ENCODE measurements at places on chromosomes 16 and 17.

- DNase-seq: no peak
These were observed 601 bp upstream of the PRSS33 start for GRCh38 chr16:2787961-2788360.

- peak; percentile 56 for DNase-seq
These were observed 597.9 kb downstream of the KCNJ2 start for GRCh38 chr17:70767102-70767701.

DNA sequence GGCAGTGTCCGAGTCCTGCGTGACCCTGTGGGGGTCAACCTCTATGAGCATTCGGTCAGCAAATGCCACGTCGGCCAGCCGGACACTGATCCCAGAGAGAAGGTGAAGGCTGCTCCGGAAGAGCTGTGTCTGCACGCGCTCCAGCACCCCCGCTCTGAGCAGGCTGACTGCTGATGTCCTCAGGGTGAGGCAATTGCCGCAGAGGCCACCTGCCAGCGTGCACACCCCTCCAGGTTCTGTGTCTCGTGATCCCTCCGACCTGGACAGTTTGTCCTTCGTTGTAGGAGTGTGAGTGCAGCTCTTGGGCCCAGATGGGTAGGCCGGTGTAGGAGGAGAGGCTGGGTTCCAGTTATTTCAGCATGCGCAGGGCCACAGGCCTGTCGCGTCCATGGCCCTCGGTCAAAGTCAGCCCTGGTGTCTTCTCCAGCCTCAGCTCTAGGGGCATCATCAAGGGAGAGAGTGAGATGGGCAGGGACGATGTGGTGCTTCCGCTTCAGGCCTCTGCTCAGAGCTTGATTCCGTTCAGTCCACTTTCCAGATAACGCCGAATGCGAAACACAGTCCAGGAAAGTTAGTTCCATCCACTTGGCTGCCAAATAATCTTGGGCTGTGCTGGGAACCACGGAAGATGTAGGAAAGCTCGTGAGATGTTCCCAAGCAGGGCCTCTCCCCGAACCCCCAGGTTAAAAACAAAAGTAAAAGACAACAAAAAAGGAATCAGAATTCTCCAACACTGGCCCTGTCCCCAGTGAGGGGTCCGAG is 15.1 kb upstream of the NCBP3 start:
- DNase-seq: no peak

- DNase-seq: no peak
These were observed 199.0 kb upstream of the SOX9 start for GRCh38 chr17:71921796-71922195.

DNA sequence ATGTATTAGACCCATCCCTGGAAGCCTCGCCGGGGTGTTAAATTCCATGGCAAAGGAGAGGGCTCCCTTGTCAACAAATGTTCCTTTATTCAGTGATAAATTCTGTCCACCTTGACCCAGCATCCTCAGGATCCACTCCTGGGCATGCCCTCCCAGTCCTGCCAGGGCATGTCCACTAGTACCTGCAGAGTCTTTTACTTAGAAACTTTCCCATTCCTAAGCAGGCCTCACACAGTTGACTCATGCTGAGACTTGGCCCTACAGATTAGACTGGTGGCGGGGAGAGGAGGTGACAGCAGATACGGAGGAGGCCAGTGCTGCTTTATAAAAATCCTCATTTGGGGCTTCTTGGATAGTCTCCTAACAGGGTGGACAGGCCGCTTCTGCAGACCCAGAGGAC is 88.8 kb downstream of the CYLD start:
- DNase-seq: no peak

DNA sequence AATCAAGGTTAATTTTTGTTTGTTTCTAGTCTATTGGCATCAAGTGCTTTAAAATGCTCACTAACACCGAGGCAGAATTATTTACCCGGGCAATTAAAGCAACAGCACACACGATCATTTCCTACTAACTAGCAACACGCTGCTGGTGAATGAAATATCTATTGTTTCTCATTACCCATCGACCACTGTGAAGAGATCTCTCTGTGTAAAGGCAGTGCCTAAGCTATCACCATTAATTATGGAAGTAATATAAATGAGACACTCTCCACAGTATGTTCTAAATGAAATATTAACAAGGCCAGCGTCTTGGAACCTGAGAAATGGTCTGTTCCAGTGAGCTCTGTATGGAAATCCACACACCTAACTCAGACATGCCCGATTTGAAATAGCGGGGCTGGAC is 397.6 kb downstream of the MAF start:
- no peak for DNase-seq

GRCh38 chr17:57010487-57010886 is 32.6 kb downstream of the SCPEP1 start:
- DNase-seq: no peak

DNA sequence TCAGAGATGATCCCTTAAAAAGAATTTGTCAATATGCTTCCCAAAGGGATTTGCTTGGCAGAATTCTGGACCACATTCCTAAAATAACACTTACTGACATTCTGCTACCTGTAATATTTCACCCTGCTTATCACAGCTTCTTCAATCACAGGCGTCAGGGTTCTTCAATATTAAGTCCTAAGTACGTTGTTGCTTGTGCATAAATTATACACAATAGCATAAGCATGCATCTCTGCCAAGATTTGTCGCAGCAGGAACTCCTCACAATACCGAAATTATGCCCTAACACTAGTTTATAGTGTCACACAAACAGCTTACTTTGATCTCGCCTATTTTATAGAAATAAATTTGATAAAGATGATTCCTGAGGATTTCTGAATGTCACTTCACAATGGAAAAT is 48.9 kb downstream of the UBE2G1 start:
- no peak for DNase-seq

DNA sequence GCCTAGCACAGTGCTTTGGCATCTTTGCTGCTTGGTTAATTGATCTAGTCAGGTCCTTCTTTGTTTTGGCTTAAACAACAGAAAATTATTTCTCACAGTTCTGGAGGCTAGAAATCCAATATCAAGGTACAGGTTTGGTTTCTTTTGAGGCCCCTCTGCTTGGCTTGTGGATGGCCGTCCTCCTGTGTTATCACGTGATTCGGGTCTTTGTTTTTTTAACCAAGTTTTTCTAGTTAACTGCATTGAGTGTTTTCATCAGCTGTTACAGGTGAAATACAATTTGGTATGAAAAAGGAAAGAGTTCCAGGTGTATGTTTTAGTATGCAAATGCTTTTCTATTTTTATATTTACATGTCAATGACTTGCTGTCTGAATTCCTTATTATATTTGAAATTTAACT is 2.8 kb downstream of the NLK start:
- DNase-seq: no peak

All from NCI-H774 (cell line).